ENCODE measurements at places on chromosomes 6 and 20.

DNA sequence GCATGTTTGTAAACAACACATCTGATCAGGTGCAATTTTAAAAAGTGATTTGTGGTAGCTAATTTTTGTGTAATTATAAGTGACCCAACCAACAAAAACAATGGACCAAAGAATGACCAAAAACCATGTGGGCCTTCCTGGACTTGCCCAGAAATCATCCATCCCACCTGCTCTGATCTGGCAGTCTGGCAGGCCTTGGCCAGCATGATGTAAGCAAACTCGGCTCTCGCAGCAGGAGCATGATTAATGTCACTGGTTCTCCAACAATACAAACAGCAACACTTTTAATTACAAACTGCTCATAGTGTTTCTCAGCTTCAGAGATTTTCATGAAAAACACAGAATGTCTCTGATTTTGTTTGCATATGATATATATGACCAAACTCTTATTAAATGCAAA is 16.1 kb downstream of the TP53INP2 start:
- no peak for DNase-seq

DNA sequence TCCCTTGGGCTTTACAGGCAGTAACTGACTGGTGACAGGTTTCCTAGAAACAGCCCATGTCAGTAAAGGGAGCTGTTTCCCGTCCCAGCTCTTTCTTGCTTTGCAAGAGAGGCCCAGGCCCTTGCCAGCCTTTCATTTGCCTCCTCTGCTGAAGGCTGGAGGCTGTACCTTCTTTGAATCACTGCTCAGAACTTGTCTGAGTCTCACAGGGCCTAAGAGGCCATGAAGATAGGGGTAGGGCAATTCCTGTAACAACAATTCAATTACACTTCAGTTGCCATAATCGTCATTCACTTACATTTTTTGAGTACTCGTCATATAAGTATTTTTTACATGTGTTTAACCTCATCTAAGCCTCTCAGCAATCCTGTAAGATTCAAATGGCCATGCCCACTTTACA is 25.9 kb upstream of the MAFB start:
- no peak for DNase-seq

DNA sequence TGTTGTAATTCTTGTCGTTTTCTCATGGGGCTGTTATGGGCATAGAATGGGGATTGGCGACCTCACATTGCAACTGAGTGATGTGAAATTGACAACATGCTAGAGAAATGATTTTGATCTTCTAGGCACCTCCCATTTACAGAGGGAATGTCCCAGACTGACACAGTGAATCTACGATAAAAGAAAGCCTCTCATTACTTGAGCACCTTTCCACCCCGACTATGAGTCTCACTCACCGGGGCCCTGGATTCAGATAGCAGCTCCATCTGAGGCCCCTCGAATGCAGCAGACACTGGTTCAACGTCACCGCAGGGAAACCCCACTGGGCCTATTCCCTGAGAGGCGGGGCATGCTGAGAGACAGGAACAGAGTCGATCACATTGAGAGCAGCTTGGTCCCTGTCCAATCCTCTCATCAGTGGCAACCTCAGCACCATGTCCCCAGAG is 49.1 kb downstream of the NFATC2 start:
- DNase-seq, result no peak

DNA sequence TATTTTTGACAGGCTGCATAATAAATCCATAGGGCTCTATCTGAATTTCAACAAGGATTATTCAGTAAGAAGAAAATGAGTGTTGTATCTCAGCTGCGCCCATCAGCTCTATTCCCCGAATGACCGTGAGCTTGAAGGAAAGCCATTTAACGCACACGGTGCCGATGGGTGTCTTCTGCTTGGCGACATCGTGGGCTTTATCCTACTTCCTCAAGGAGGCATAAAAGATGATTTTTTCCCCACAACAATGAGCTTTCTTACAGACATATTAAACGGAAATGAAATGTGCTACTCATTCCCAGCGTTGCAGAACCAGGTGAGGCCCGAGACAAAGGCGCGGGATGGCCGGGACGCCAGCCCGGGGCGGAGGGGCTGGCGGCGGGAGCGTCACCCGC is 710 bp downstream of the DYNLT1 start:
- no peak for DNase-seq

GRCh38 chr6:71766796-71767195 is 119.6 kb upstream of the RIMS1 start:
- DNase-seq, result no peak
